ENCODE measurements at places on chromosomes 5 and 9. TPM values are rescaled to one million over a fixed set of nuclear protein-coding genes. Genes with fewer than 3 reads are reported as not detected.

GRCh38 chr5:78927657-78928282, 57.3 kb downstream of the ARSB start:
- H3K36me3 ChIP-seq = no peaks in the 10 kb centered on the region
- no peaks in the 10 kb centered on the region for H3K27me3 ChIP-seq
- no peak overlapping the region for H3K4me3 ChIP-seq

Gene CKS2
- 69.9 TPM for total RNA-seq

DNA sequence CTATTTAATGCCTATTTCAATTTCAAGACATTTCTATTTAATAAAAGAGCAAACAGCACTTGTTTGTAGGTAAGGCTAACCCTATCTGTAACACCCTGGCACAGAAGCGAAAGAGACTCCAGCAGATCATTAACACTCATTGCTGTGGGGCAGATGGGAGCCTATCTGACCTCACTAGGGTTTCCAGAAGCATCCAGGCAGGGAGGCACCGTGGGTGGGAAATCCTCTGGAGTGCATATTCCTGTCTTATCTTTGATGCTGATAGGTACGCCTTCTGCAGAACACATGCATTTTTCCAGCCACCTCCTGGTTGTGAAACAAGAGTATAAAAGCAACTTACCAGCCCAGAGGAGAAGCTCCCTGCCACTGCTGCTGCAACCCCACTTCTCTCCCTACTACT, 233.7 kb downstream of the GLIS3 start:
- H3K4me3 ChIP-seq = no peak overlapping the region
- no peak overlapping the region for H3K27ac ChIP-seq
- H3K27me3 ChIP-seq = no peaks in the 10 kb centered on the region
- no peaks in the 10 kb centered on the region for H3K36me3 ChIP-seq
- H3K4me1 ChIP-seq = no peaks in the 10 kb centered on the region
- DNase-seq = no peak

- peaks cover 17% of the 10 kb centered on the region for H3K4me1 ChIP-seq
- H3K27me3 ChIP-seq = no peaks in the 10 kb centered on the region
- H3K36me3 ChIP-seq = peaks cover 4% of the 10 kb centered on the region
- H3K4me3 ChIP-seq = no peak overlapping the region
Observed at GRCh38 chr9:136901516-136902258, 15.4 kb downstream of the TRAF2 start.

Gene CDC20B
- 0.11 TPM for total RNA-seq

DNA sequence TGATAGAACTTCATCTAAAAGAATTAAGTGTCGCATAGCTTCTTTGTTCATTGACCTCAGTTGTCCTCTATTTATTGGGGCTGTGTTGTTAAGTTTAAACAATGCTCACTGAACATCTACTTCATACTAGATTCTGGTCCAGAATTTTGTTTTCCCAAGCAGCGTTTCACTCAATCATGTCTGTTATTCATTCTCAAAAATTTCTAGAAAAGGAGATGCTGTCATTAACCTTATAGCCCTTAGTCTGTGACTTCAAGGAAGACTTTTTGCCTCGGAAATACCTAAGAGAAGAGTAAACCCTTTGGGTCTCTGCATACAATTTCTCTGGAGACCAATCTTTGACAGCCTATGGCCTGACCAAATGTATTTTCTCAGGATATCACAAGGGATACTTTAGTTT, 171.7 kb downstream of the FGF1 start:
- H3K4me1 ChIP-seq = peaks cover 28% of the 10 kb centered on the region
- no peaks in the 10 kb centered on the region for H3K27me3 ChIP-seq
- H3K4me3 ChIP-seq = no peak overlapping the region
- H3K27ac ChIP-seq = no peak overlapping the region

GRCh38 chr9:131274674-131275331, 1.5 kb downstream of the FAM78A start:
- no peak overlapping the region for H3K27ac ChIP-seq
- no peak overlapping the region for H3K4me3 ChIP-seq

GRCh38 chr9:131864531-131864930, 124.7 kb upstream of the RAPGEF1 start:
- no peaks in the 10 kb centered on the region for H3K4me1 ChIP-seq
- no peaks in the 10 kb centered on the region for H3K27me3 ChIP-seq
- H3K36me3 ChIP-seq = no peaks in the 10 kb centered on the region
- DNase-seq = no peak
- H3K27ac ChIP-seq = no peak overlapping the region
- no peak overlapping the region for H3K4me3 ChIP-seq

DNA sequence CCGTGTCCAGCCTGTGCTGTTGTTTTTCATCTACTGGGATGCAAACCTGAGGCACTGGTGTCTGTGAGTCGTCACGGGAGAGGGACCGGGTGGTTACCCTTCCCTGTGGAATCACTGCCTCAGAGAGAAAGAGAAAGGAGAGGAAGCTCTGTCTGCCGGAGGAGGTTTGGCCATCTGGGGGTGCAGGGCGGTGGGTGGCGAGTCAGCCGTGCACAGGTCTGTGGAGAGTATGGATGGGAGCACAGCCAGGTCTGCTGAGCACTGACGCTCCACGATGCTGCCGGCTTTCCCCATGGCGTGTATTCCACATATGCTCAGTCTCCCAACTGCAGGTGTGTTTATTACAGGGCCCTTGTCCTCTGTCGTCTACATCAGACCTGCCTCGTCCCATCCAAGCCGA, 395.2 kb upstream of the IRX4 start:
- H3K27me3 ChIP-seq = no peaks in the 10 kb centered on the region
- DNase-seq = no peak
- no peaks in the 10 kb centered on the region for H3K36me3 ChIP-seq
- no peak overlapping the region for H3K27ac ChIP-seq
- H3K4me1 ChIP-seq = no peaks in the 10 kb centered on the region

- H3K4me1 ChIP-seq = no peaks in the 10 kb centered on the region
- no peak overlapping the region for H3K4me3 ChIP-seq
- DNase-seq = peak; percentile 3
Observed at GRCh38 chr5:59416451-59416850, 477.1 kb downstream of the PDE4D start.

GRCh38 chr9:136023410-136024225, 62.4 kb upstream of the UBAC1 start:
- no peaks in the 10 kb centered on the region for H3K36me3 ChIP-seq
- H3K4me1 ChIP-seq = no peaks in the 10 kb centered on the region
- no peak overlapping the region for H3K27ac ChIP-seq
- H3K27me3 ChIP-seq = no peaks in the 10 kb centered on the region
- H3K4me3 ChIP-seq = no peak overlapping the region

DNA sequence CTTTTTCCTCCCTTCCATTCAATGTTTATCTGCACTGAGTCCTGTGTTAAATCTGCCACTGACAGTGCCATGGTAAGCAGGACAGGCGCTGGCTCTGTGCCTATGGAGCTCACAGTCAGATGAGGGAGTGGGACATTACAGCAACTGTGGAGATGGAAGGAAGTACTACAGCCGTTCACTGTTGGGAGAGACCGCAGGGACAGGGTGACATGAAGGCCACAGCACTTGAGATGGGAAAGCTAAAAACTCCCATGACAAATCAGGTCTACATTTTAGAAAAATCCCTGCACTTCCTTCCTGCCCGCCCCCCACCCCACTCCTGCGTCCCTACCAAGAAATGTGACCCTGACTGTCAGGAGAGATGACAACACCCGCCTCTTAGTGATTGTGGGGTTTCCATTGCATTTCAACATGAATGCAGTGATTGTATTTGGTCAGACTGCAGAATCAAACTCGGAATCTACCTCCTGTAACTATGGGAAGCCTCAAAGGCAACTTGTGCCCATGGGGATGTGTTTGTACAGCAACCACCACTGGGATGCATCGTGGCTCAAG, 56.4 kb downstream of the GTF3C4 start:
- H3K36me3 ChIP-seq = no peaks in the 10 kb centered on the region
- peaks cover 7% of the 10 kb centered on the region for H3K27me3 ChIP-seq
- no peak overlapping the region for H3K4me3 ChIP-seq

DNA sequence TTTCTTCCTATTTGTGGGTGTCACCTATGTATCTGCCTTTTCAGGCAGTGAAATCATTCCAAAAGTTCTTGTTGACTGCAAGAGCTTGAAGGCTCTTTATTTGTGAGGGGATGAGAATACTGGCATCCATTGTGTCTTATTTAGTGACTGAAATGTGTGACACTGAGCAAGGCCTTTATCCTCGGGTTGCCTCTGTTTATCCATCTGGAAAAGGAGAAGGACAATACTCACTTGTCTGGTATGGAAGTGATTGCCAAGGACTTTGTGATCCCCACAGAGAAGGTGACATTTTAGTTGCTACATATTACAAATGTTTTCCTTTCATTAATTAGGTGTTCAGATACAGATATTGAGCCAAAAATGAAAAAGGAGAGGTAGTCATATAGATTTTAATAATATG, 80.2 kb downstream of the ARRDC3 start:
- no peaks in the 10 kb centered on the region for H3K4me1 ChIP-seq
- no peak for DNase-seq
- no peaks in the 10 kb centered on the region for H3K27me3 ChIP-seq
- H3K4me3 ChIP-seq = no peak overlapping the region
- H3K36me3 ChIP-seq = no peaks in the 10 kb centered on the region

DNA sequence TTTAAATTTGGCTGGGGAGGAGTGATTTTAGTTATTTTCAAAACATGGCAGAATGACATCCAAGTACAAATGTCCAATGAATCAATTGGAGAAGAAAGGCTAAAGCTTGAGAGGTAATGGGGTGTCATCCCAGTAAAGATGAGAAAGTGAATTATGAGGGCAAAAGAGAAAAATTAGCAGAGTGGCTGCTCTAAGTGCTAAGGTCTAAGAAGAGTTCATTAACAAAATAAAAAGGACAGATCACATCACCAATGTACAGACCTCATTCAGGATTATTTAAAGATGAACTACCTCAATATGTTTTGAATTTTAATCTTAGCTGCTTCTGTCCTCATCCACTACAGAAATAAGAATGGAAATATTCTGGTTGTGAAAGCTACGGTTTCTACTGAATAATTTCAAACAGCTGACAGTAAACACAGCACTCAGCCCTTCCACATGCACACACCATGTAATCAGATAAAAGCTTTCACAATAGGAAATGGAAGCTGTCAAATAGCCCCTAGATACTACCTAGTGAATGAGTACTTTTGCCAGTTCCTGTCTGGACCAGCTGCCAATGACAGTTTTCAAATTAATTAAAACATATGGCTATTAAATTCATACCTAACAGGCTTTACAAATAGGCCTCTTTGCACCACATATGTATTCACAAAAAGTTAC, 171.5 kb downstream of the SSBP2 start:
- H3K4me1 ChIP-seq = no peaks in the 10 kb centered on the region
- DNase-seq = no peak
- H3K27me3 ChIP-seq = no peaks in the 10 kb centered on the region
- H3K27ac ChIP-seq = no peak overlapping the region
- no peak overlapping the region for H3K4me3 ChIP-seq

All from astrocyte (in vitro differentiated cells and primary cell).